ENCODE measurements at places on chromosomes 5 and 9.
A peak's percentile ranks its signal among the peaks of the same experiment; 100 is the strongest.

DNA sequence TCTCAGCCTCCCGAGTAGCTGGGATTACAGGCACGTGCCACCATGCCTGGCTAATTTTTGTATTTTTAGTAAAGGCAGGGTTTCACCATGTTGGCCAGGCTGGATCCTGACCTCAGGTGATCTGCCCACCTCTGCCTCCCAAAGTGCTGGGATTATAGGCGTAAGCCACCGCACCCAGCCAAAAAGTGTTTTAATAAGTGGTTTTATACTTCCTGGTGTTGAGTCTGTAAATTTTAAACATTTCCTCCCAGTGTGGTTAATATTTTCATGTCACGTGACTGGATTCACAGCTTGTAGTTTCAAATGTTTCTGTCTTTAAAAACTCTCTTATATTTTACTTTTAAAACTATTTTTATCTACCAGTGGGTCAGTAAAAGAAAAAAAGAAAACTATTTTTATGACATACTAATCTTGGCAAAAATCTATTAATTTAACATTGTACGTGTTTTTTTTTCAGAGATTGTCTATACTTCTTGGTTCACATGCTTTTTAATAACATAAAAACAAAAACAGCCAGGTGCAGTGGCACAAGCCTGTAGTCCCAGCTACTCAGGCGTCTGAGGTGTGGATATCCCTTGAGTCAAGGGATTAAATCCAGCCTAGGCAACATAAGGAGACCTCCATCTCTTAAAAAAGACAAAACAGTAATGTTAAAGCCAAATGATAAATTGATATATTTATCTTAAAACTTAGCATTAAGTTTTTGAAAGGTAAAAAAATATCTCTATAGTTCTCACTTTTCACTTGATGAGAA lies 117.1 kb downstream of the DMXL1 start:
- DNase-seq, result no peak

GRCh38 chr9:107210775-107211174 lies 72.3 kb upstream of the RAD23B start:
- DNase-seq, result no peak

DNA sequence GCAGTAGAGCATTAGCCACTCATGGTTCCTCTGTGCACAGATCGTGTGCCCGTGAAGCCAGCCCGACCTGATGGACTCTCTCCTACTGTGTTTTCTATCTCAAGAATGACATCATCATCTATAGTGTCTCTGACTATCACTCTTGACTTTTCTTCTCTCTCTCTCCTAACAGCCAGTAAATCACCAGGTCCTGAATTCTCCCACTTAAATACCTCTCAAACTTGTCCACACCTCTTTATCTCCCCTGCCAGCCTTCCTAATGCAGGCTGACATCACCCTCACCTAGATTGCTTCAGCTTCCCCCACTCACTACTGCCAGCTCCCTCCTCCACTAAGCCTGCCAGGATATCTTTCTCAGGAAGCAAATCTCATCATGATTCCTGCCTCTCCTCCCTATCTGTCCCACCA lies 90.6 kb upstream of the MIER3 start:
- DNase-seq, result no peak

DNA sequence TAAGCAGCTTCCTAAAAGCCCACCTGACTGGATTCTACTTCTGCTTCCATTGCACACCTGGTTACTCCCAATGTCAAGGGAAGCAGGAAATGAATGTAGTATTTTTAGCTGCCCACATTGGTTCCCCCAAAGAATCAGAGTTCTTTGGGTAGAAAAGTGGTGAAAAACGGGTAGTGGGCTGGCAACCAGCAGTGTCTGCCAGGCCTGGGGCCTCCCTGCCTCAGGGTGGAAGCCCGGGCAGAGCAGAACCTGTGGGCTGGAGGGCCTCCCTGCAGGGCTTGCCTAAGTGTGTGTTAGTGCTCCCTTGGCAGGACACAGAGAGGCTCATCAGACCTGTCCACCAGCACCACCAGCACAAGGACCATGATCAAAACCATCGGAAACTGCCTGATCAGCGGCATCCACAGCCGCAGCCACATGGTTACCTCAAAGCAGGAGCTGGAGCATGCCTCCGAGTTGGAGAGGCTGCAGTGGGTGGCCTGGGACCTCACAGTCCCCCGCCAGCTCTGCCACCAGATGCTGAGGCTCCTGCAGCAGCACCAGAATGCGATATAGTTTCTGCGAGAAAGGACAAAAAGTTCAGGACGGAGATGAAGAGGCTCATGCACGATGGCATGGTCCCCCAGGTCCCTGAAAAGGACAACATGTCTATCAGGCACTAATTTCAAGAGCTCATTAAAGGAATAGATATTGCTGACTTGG lies 72.2 kb downstream of the PTPDC1 start:
- no peak for DNase-seq

DNA sequence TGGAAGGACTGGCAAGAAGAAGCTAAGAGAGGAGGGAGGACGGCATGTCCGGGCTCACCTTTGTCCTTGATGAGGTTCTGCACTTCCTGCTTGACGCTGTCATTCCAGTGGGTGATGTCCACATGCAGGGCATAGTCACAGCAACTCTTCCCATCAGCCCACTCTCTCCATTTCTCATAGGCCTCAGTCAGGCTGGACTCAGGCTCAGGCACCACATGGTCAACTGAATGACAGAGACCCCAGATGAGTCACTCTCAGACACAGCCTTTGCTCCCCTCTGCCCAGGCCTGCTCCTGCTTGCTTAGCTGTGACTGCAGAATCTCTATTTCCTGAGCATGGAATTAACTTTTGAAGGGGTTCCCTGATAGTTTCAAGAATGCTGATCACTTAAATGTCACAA lies 94.2 kb downstream of the DPYSL3 start:
- DNase-seq, result no peak

- DNase-seq, result no peak
Observed at GRCh38 chr5:149728303-149728702, 1.8 kb upstream of the PPARGC1B start.

DNA sequence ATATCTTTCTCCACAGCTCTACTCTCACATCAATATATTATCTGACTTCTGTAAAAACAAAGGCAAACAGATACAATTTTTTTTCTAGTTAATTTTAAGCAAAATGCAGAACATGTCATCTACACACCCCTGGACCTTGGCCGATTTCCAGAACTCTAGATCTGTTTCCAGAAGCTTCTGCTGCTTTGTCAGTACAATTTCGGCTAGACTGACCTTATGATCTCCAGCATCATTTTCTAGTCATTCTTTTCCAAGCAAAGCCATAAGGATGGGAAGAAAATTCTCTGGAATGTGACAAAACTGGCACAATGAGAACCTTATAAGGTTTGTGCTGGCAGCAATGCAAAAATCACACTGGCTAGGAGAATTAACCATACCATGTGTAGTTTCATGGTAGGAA lies 132.8 kb upstream of the MPDZ start:
- DNase-seq, result no peak

- DNase-seq, result no peak
Observed at GRCh38 chr9:109828254-109828653, 48.3 kb downstream of the PALM2AKAP2 start.

GRCh38 chr5:140481758-140482157 lies 65.7 kb upstream of the EIF4EBP3 start:
- DNase-seq, result no peak

GRCh38 chr9:126127591-126127990 lies 199.0 kb upstream of the MVB12B start:
- no peak for DNase-seq

- no peak for DNase-seq
Observed at GRCh38 chr9:114089206-114089840, 9.8 kb downstream of the KIF12 start.

- no peak for DNase-seq
Observed at GRCh38 chr5:136730426-136730825, 365.1 kb upstream of the TRPC7 start.

GRCh38 chr5:17929171-17929570 lies 294.9 kb downstream of the TAF11L14 start:
- DNase-seq, result no peak

DNA sequence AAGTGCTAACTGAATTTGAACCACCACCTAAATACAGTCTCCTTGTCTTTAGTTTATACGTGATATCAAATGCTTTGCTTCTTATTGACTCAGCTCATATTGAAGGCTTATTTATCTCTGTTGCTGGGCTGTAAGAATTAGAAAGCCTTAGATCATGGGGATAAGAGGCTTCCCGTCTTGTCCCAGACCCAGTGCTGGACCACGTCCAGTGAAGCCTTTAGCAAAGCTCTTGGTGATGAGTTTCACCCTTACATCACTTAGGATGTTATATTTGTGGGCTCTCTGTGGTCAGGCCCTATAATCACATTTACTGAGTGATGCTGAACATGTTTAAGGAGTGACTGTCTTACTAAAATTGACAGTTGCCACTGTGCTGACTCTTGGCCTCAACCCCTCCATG lies 11.2 kb downstream of the FAM240B start:
- peak; percentile 53 for DNase-seq

DNA sequence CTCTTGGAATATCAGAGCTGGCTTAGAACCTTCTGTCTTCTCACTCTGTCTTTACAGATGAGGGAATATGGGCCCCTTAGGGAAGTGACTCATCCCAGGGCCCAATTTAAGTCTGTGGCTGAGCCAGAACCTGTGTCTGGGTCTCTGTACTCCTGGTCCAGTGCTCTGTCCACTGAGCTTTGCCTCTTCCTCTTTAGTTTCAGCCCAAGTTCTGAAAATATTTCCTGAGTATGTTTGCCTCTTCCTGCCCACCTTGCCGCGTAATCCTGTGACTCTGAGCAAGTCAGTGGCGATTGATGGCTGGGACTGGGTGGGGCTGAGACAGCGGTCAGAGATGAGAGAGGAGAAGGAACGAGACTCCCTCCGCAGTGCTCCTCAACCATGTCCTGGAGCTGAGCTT lies 7.8 kb downstream of the IER5L start:
- DNase-seq, result peak; percentile 51

GRCh38 chr9:136143215-136144001 lies 24.7 kb upstream of the TMEM250 start:
- DNase-seq, result peak; percentile 12

GRCh38 chr5:95595289-95595931 lies 24.5 kb upstream of the GPR150 start:
- DNase-seq, result no peak

DNA sequence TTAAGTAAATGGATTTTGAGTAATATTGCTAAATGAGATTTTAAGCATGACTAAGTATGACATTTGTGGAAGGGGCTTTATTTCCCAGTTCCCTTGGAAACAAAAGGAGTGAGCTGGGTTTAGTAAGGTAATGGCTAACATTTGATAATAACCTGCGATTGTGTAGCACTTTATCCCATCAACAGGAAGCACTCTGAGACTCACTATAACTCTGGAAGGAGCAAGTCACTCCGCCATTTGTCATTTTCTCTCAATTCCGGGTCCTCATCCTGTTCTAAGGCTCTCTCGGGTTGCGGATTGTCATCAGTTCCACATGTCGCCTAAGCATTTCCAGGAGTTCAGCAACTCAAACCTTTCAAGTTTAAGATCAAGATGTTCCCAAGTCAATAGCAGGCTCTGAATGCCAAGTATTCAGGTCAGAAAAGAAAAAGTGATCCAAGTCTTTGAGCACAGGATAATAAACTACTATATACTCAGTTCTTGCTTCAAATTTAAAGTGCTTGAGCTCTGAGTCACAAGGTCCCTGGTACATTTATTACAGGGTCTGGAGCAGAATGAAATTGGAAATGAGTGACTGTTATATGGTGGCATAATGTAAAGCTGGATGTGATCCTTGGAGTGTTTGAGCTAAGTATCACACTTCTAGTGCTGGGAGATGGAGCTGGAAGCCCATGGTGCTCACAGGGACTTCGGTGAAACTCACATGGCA lies 39.3 kb downstream of the CAPSL start:
- DNase-seq, result no peak

DNA sequence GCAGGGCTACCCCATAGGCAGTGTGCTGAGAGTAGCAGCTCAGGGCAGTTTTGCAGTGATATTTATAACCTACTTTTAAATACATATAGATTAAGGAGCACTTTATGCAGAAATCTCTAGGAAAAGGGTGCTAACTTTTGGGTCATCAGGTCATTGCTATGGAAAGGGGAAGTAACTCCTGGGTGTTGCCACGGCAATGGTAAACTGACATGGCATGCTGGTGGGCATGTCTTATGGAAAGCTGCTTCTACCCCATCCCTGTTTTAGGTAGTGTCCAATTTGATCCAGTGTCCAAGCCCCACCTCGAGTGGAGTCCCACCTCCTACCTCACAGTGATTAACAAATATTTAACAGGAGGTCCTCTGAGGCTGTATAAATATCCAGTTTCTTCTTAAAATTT lies 56.8 kb upstream of the XPA start:
- no peak for DNase-seq

GRCh38 chr9:38337706-38338264 lies 54.7 kb upstream of the ALDH1B1 start:
- no peak for DNase-seq

DNA sequence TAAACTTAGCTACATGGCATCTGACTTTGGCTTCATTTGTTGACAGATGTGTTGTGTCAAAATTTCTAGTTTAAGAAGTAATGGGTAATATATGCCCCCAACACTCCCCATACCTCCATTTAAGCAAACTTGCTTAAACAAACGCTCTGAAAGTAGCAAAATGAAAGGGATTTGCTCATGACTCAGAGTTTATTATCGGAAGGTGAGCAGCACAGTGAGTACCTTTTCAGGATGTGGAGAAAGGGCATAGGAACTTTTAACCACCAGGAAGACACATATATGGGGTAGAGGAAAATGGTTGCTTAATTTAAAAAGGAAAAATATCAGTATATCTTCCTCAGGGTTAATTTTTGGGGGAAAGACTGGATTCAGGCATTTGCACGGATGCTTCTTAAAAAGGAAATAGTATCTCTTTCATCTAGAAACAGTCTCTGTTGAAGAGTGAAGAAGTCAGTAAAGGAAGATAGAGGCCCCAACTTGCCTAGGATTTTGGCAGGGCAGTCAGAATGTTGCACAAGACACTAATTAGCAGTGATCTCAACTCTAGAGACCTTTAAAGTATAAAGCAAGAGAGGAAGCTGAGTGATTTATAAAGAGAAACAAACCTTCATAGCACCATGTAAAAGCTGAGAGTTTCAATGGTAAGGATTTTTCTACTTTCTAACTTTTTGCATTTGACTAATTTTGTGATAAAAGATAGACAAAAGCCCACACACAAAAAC lies 155.1 kb downstream of the TRIO start:
- no peak for DNase-seq

DNA sequence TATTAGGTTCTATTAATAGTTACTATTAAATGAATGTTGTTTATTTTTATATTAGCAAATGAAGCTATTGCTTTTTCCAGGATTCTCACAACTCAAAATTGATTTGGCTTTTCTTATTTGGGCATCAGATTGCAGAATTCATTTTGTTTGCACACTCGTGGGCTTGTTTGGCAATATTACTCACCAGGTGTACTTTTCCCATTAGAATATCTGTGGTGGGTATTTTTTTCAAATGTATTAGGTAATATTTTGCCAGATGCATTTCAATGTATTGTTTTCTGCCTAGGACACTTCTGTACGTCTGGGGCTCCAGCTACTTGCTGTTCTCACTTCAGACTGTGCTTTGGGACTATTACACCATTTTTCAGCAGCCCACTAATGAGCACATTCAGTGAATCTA lies 108.0 kb upstream of the GHR start:
- DNase-seq, result no peak

- peak; percentile 77 for DNase-seq
Observed at GRCh38 chr5:159341906-159342310, 11.6 kb upstream of the IL12B start.

Data from mesenchymal stem cell (in vitro differentiated cells and primary cell).